ENCODE measurements at places on chromosomes 2 and 18. TPM values are rescaled to one million over a fixed set of nuclear protein-coding genes. Genes with fewer than 3 reads are reported as not detected.

- no peaks in the 10 kb centered on the region for H3K27me3 ChIP-seq
- no peak overlapping the region for H3K27ac ChIP-seq
- no peak for DNase-seq
- no peaks in the 10 kb centered on the region for H3K4me1 ChIP-seq
Measured at GRCh38 chr2:236286873-236287545, 22.8 kb upstream of the ASB18 start.

DNA sequence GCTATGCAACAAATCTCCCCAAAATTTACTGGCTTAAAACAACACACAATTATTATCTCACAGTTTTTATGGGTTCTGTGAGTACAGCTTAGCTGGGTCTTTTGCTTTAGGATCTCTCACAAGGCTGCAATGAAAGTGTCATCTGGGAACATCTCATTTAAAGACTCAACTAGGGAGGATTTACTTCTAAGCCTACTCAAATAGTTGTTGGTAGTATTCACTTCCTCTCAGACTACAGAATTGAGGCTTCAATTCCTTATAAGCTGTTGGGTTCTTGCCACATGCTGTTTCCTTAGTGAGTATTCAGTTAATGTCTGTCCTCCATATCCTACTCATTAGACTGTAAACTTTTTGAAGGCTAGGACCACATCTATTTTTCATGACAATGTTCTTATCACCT lies 72.3 kb downstream of the MDH1 start:
- no peak overlapping the region for H3K27ac ChIP-seq
- no peak overlapping the region for H3K4me3 ChIP-seq
- no peaks in the 10 kb centered on the region for H3K36me3 ChIP-seq
- H3K27me3 ChIP-seq, result peaks cover 18% of the 10 kb centered on the region
- H3K4me1 ChIP-seq, result no peaks in the 10 kb centered on the region
- no peak for DNase-seq

DNA sequence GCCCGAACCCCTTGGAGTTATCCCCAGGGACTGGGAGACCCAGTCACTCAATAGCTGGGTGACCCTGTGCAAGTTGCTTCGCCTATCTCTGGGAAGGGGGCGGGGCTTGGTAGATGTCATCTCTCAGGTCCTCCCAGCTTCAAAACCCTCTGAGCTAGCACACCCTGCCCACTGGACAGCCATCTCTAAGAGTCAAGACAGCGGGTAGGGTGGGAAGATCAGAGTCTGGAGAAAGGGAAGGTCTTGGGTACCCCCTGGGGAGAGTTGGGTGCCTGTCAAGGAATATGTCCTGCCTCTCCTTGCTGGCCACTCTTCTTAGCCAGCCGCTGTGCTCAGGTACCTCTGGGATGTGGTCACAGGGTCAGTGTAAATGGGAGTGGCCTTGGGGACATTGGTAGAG lies 8.0 kb downstream of the GLI2 start:
- H3K36me3 ChIP-seq, result no peaks in the 10 kb centered on the region
- H3K27ac ChIP-seq, result no peak overlapping the region
- no peaks in the 10 kb centered on the region for H3K4me1 ChIP-seq
- peaks cover 17% of the 10 kb centered on the region for H3K27me3 ChIP-seq

DNA sequence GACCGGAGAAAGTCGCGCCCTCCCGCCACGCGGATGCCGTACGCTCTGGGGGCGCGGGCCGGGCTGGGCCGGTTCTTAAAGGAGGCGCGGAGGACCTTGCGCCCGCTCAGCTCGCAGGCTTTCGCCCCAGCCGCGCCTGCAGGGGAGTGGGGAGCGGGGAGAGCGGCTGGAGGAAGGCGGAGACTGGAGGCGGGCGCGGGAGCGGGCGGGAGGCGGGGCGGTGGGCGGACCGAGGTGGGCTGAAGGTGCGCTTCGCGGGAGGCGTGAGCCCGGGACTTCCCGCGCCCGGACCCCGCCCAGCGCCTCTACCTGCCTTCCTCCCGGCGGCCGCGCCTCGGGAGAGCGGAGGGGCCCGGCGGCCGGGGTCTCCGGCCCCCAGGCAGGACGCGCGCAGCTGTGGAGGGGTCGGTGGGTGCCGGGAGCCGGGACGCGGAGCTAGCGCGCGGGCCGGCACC lies at the start of gene ADRA2B:
TSS of gene ADRA2B (minus strand) at position 148 of the 455 bp plus-strand sequence. CDS start 422 bp downstream, outside the sequence.
- peaks cover 13% of the 10 kb centered on the region for H3K4me1 ChIP-seq
- H3K36me3 ChIP-seq, result no peaks in the 10 kb centered on the region
- peak; percentile 81 for DNase-seq
- peak within 1 kb of the TSS; percentile 41 for H3K4me3 ChIP-seq
- H3K27me3 ChIP-seq, result no peaks in the 10 kb centered on the region

DNA sequence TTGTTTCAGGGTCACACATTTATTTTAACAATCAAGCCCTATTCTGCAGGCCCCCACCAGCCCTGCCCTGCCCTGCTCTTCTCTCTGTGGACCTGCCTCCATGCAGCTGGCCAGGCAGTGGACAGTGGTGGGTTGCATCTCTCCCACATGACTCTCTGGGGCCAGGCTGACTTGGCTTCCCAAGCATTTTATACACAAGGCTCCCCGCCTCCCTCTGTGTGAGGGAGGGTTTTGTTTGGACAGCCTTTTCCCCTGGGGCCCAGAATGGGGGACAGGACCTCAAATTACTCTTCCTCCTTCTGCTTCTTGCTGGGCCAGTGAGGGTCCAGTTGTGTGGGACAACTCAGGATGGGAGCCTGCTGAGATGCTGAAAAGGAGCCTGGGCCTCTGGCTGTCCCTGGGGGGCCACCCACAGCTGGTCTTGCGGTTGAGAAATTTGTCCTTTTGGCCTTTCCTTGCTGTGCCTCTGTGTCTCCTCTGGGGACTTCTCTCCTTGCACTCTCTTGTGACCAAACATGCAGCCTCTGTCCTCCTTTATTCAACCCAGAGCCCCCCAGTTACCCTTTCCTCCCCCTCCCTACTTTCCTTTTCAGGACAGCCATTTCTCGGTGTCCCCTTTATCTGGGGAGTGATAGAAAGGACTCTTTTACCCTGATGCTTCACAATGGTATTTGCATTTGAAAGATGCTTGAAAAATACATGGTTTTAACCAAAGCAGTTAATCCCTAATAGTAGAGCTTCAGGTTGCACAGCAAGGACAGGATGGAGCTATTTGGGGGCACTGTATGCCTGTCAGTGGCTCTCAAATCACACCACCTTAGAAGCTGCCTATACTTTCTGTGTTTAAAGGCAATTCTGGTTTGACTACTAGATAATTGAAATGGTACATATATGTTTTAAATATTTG lies 151.1 kb downstream of the FHOD3 start:
- no peak for DNase-seq
- no peaks in the 10 kb centered on the region for H3K4me1 ChIP-seq
- no peaks in the 10 kb centered on the region for H3K36me3 ChIP-seq
- H3K4me3 ChIP-seq, result no peak overlapping the region
- H3K27ac ChIP-seq, result no peak overlapping the region
- no peaks in the 10 kb centered on the region for H3K27me3 ChIP-seq

- no peaks in the 10 kb centered on the region for H3K4me1 ChIP-seq
- no peak for DNase-seq
- H3K4me3 ChIP-seq, result no peak overlapping the region
- H3K27ac ChIP-seq, result no peak overlapping the region
- no peaks in the 10 kb centered on the region for H3K27me3 ChIP-seq
Measured at GRCh38 chr2:145036421-145037011, 516.6 kb upstream of the ZEB2 start.

GRCh38 chr2:211439011-211439410 lies 882.6 kb downstream of the CPS1 start:
- H3K36me3 ChIP-seq, result no peaks in the 10 kb centered on the region
- H3K27ac ChIP-seq, result no peak overlapping the region
- H3K4me3 ChIP-seq, result no peak overlapping the region
- no peaks in the 10 kb centered on the region for H3K4me1 ChIP-seq

DNA sequence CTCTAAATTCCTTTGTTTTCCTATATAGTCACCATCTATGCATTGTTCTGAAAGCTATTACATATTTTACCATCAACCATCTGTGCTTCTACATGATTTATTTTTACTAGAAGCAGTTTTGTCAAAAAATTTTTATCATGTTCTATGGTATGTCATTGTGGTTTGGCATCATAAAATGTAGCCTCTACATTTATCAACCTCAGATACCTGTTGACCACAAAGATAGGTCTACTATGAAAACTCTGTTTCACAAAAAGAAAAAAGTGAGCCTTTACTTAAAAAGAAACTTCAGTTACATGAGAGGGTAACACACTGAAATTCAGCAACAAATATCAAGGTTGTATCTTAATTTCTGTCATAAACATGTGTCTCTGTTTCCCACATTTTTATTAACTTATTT lies 3.7 kb downstream of the BCL2 start:
- H3K4me1 ChIP-seq, result peaks cover 80% of the 10 kb centered on the region
- H3K36me3 ChIP-seq, result no peaks in the 10 kb centered on the region
- peak overlapping the region; percentile 97 for H3K4me3 ChIP-seq
- no peaks in the 10 kb centered on the region for H3K27me3 ChIP-seq
- H3K27ac ChIP-seq, result peak overlapping the region; percentile 82

DNA sequence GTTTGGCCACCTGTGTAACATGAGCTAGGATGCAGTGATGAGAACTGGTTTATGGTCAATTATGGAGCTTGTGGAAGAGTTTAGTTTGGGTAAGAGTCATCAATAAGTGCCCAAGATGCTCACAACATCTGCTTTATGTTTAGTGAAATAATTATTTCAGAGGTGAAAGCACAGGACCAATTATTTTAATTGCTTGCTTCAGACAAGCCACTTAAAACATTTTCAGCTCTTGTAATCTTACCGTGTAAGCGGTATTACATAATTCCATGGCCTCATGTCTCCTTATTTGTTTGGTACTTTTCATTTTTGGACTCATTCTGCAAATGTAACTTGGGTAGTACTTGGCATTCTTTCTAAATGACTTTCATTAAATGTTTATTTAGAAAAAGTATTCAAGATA lies 5.4 kb downstream of the B3GNT2 start:
- no peaks in the 10 kb centered on the region for H3K27me3 ChIP-seq
- no peak for DNase-seq
- H3K4me3 ChIP-seq, result peak overlapping the region; percentile 90
- no peaks in the 10 kb centered on the region for H3K36me3 ChIP-seq

GRCh38 chr2:39918886-39919285 lies 139.8 kb upstream of the THUMPD2 start:
- DNase-seq, result no peak
- no peak overlapping the region for H3K27ac ChIP-seq
- H3K27me3 ChIP-seq, result no peaks in the 10 kb centered on the region
- no peak overlapping the region for H3K4me3 ChIP-seq

DNA sequence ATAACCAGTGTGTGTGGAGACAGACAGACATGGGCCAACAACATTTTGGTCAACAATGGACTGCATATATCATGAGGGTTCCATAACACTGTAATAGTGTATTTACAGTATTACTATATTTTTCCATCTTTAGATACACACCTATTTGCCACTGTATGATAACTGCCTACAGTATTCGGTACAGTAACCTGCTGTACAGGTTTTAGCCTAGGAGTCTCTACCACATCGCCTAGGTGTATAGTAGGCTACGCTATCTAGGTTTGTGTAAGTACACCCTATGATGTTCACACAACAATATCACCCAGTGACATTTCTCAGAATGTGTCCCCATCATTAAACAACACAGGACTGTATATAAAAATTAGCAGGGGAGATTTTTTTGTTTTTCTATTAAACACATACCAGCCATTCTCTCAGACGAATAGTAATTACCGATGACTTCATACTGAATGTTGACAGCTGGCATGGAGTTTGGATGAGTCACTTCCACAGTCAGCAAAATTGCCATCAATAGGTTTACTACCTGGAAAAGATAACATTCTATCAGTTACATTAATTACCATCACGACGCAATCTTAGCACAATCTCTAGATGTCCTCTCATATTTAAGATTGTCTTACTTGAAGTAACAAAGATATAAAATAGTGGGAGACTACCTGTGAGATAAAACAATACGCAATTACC lies 10.8 kb downstream of the LAPTM4A start:
- DNase-seq, result no peak
- H3K4me1 ChIP-seq, result no peaks in the 10 kb centered on the region
- no peak overlapping the region for H3K27ac ChIP-seq
- H3K27me3 ChIP-seq, result no peaks in the 10 kb centered on the region
- peaks cover 51% of the 10 kb centered on the region for H3K36me3 ChIP-seq

- no peak overlapping the region for H3K4me3 ChIP-seq
- no peak overlapping the region for H3K27ac ChIP-seq
- no peaks in the 10 kb centered on the region for H3K27me3 ChIP-seq
- DNase-seq, result no peak
- H3K4me1 ChIP-seq, result no peaks in the 10 kb centered on the region
Measured at GRCh38 chr2:80293039-80293438, 11.5 kb downstream of the LRRTM1 start.

DNA sequence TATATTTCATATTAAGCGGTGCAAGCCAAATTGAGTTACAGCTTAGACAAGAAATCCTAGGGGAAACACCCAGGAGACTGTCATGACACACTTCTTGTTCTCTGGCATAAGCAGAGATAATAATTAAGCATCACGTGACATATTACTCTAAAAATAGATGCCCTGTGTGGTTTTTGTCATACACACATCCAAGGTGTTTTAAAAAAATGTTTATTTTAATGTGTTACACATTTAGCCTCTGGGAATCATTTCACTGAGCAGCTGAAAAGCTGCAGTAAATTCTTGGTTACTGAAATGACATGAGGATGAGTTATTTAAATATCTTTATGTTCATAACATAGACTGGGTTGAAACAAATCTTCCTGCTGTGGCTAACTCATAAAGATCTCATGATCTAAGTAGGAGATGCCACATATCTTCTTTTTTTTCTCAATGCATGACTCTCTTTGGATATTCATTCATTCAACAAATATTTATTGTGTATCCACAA lies 38.0 kb upstream of the ERMN start:
- peaks cover 13% of the 10 kb centered on the region for H3K4me1 ChIP-seq
- peaks cover 1% of the 10 kb centered on the region for H3K36me3 ChIP-seq
- H3K4me3 ChIP-seq, result peak overlapping the region; percentile 13
- no peaks in the 10 kb centered on the region for H3K27me3 ChIP-seq

GRCh38 chr18:63817441-63818051 lies 42.3 kb downstream of the SERPINB7 start:
- no peaks in the 10 kb centered on the region for H3K36me3 ChIP-seq
- H3K4me1 ChIP-seq, result no peaks in the 10 kb centered on the region
- no peaks in the 10 kb centered on the region for H3K27me3 ChIP-seq
- no peak overlapping the region for H3K27ac ChIP-seq
- no peak for DNase-seq

DNA sequence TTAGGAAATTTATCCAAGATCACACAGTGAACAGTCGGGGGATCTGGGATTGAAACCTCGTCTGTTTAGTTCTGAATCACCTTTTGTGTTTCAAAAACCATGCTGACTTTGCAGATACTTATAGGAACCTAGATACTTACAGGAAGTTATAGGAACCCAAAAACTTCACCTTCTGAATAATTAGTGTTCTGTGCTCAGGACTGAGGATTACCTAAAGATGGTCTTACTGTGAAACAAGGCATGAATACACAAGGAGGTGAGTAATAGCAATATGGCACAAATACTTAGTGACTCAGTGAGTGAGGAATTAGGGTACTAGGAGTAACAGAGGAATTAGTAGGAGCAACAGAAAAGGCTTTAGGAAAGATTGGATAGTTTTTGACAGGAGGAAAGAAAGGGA lies 145.5 kb downstream of the LRATD1 start:
- no peak overlapping the region for H3K4me3 ChIP-seq
- H3K27ac ChIP-seq, result no peak overlapping the region
- H3K36me3 ChIP-seq, result no peaks in the 10 kb centered on the region

The GCG gene
- polyA plus RNA-seq, result not detected

The CD226 gene
- polyA plus RNA-seq, result 15.4 TPM

The PRSS56 gene
- not detected for polyA plus RNA-seq

The DPP4 gene
- 40.8 TPM for polyA plus RNA-seq

The LRP1B gene
- not detected for polyA plus RNA-seq

The HK2 gene
- polyA plus RNA-seq, result 2.7 TPM

The CRYGC gene
- polyA plus RNA-seq, result not detected

The LIMS4 gene
- polyA plus RNA-seq, result 8.6 TPM

The REG1B gene
- not detected for polyA plus RNA-seq

The KCNG2 gene
- not detected for polyA plus RNA-seq

Data from CD4-positive, CD25-positive, alpha-beta regulatory T cell (primary cell).